ENCODE measurements at places on chromosomes 3 and 15. TPM values are rescaled to one million over a fixed set of nuclear protein-coding genes. Genes with fewer than 3 reads are reported as not detected.

MTHFS gene
- total RNA-seq = 9.4 TPM

GRCh38 chr15:89542369-89542768 lies 32.9 kb upstream of the TICRR start:
- H3K4me1 ChIP-seq = no peaks in the 10 kb centered on the region
- H3K27ac ChIP-seq = no peak overlapping the region
- no peaks in the 10 kb centered on the region for H3K36me3 ChIP-seq
- no peak overlapping the region for H3K4me3 ChIP-seq
- no peak for DNase-seq

- no peak overlapping the region for H3K27ac ChIP-seq
- no peaks in the 10 kb centered on the region for H3K27me3 ChIP-seq
- no peak for DNase-seq
- peaks cover 11% of the 10 kb centered on the region for H3K4me1 ChIP-seq
Observed at GRCh38 chr3:106826791-106827311, 550.4 kb upstream of the CCDC54 start.

DNA sequence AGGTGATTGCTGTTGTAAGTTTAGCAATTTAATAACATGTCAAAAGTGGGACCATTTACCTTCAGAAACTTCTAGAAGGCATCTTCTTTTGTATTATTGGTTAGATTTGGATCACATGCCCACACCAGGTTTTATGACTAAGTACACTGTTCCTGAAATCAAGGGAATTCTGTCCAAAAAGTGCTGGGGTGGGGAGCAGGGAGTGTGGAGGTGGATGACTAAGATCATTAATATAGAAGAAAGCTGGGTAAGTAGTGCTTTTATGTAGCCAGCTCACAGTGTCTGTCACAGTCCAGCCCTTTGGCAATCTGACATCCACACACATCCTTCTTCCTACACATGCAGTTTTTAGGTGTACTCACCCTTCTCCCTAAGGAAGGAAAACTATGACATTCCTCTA lies 120.0 kb downstream of the TMCO5A start:
- no peaks in the 10 kb centered on the region for H3K27me3 ChIP-seq
- H3K4me3 ChIP-seq = no peak overlapping the region
- H3K27ac ChIP-seq = no peak overlapping the region
- no peak for DNase-seq
- no peaks in the 10 kb centered on the region for H3K36me3 ChIP-seq

GALNT15 gene
- 76.0 TPM for total RNA-seq

DNA sequence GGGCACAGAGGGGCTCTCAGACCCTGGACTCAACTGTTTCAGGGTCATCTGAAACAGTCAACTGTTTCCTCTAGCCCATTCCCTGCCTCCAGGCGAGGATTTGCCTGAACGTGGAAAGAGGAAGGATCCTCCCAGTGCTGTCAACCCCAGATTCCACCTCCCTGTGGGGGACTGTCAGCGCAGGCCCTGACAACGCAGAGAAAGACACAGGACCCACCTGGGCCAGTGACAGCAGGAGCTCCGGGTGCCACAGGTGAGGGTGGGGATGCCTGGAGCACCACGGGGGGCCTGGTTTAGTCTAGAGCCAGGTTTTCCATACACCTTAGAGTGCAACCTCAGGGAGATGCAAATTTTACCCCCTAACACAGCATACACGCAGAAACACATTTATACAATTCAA lies 19.5 kb upstream of the LAMP3 start:
- H3K27me3 ChIP-seq = peaks cover 23% of the 10 kb centered on the region
- no peak overlapping the region for H3K27ac ChIP-seq
- H3K36me3 ChIP-seq = no peaks in the 10 kb centered on the region
- DNase-seq = no peak
- peaks cover 31% of the 10 kb centered on the region for H3K4me1 ChIP-seq
- no peak overlapping the region for H3K4me3 ChIP-seq

GRCh38 chr3:20023623-20024405 lies 11.8 kb upstream of the PP2D1 start:
- DNase-seq = no peak
- H3K4me1 ChIP-seq = peaks cover 22% of the 10 kb centered on the region
- no peak overlapping the region for H3K4me3 ChIP-seq

GRCh38 chr3:68485051-68485450 lies 447.3 kb downstream of the TAFA4 start:
- H3K27me3 ChIP-seq = no peaks in the 10 kb centered on the region
- H3K4me1 ChIP-seq = no peaks in the 10 kb centered on the region
- no peak overlapping the region for H3K4me3 ChIP-seq
- H3K27ac ChIP-seq = no peak overlapping the region
- no peaks in the 10 kb centered on the region for H3K36me3 ChIP-seq

- H3K4me1 ChIP-seq = no peaks in the 10 kb centered on the region
- no peaks in the 10 kb centered on the region for H3K27me3 ChIP-seq
- DNase-seq = no peak
- no peaks in the 10 kb centered on the region for H3K36me3 ChIP-seq
- H3K27ac ChIP-seq = no peak overlapping the region
- H3K4me3 ChIP-seq = no peak overlapping the region
Observed at GRCh38 chr15:53625962-53626845, 133.3 kb downstream of the WDR72 start.

- no peak for DNase-seq
- H3K27ac ChIP-seq = no peak overlapping the region
- no peaks in the 10 kb centered on the region for H3K27me3 ChIP-seq
- no peak overlapping the region for H3K4me3 ChIP-seq
- H3K4me1 ChIP-seq = no peaks in the 10 kb centered on the region
- no peaks in the 10 kb centered on the region for H3K36me3 ChIP-seq
Observed at GRCh38 chr3:2377281-2377680, 278.6 kb downstream of the CNTN4 start.

DNA sequence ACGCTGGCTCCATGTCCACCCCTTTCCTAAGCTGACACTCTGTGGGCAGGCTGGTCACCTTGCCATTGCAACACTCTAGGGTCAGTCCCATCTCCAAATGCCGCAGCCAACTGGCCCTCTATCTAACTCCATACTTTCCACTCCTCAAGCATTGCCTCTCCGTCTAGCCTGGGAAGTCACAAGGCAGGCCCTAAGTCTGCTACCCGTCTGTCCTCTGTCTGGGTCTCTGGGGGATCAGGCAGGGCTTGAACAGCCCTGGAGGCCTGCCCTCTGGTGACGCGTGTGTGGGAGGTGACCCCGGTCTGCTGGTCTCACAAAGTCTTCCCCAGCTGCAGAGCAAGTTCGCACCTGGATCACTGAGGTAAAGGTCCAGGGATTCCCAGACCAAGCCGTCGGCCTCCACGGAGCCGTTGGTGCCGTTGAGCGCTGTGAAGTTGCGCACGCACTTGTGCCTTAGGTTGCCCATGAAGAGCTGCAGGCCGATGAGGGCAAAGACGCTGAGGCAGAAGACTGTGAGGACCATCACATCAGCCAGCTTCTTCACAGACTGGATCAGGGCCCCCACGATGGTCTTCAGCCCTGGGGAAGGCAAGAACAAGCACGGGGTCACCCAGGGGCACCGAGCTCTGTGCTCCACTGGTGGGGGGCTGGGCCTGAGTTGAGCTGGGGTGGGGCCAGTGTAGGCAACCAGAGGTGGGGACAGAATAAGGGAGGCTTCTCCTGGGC lies 39.9 kb downstream of the SCN5A start:
- H3K4me1 ChIP-seq = no peaks in the 10 kb centered on the region
- no peak for DNase-seq
- no peak overlapping the region for H3K27ac ChIP-seq
- no peak overlapping the region for H3K4me3 ChIP-seq

EXOG gene
- 28.0 TPM for total RNA-seq

CA12 gene
- 3.3 TPM for total RNA-seq

DNA sequence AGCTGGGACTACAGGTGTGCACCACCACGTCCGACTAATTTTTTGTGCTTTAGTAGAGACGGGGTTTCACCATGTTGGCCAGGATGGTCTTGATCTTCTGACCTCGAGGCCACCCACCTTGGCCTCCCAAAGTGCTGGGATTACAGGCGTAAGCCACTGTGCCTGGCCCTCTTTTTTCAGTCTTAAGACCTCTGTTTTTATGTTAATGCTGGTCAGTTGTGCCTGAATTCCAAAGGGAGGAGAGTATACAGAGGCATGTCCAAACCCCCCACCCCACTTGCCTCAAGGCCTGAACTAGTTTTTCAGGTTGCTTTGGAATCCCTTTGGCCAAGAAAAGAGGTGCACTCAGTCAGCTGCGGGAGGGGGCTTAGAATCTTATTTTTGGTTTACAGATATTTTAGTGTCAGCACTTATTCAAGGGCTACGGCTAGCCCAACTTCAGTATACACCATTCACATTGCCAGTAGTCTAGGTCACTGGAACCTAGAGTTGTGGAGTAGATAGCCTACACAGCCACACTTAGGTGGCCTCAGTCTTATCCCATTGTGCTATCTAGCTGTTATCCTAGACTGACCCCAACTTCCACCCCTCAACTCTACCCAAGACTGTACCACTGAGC lies 128.0 kb upstream of the TPM1 start:
- no peak overlapping the region for H3K27ac ChIP-seq
- H3K36me3 ChIP-seq = no peaks in the 10 kb centered on the region
- peaks cover 3% of the 10 kb centered on the region for H3K4me1 ChIP-seq
- H3K4me3 ChIP-seq = no peak overlapping the region
- H3K27me3 ChIP-seq = no peaks in the 10 kb centered on the region
- DNase-seq = no peak
